Amygdala (tissue), 56 donors: ENCODE measurements at places on chromosomes 4 and X.

GRCh38 chr4:183304538-183304937, 15.5 kb downstream of the CLDN22 start:
- DNase-seq, result no peak

DNA sequence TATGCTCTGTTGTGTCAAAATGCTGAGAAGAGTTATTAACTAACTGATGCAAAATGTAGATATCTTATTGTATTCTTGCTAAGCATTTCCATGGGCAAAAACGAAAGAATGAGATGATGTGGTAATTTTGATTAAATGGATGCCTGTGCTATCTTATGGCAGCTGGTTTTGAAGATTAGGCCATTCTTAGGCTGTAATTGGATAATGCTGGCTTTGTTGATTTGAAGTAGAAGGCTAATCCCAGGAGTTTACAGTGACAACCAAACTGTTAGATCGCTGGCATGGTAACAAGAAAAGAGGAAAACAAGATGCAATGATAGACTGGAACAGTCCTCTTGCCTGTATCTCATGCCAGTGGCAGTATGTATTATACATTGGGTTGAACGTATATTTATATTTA, 74.1 kb upstream of the WDR44 start:
- no peak for DNase-seq

DNA sequence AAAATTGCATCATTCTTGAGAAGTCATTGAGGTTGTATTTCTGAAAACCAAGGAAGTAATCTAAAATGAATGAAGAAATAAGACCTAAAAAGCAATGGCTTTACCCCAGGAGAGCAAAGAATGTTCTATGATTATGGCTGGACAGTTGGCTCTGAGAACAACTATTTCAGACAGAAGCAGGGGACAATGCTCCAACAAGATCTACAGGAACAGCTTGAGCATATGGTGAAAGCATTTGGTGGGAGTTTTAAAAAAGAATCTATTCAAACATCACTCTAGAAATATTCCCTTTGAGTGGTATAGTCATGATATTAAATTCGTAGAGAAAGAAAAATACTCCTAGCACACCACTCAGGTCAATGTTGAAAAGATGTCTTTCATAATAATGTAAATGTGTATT, 26.7 kb downstream of the DYNLT3 start:
- no peak for DNase-seq

DNA sequence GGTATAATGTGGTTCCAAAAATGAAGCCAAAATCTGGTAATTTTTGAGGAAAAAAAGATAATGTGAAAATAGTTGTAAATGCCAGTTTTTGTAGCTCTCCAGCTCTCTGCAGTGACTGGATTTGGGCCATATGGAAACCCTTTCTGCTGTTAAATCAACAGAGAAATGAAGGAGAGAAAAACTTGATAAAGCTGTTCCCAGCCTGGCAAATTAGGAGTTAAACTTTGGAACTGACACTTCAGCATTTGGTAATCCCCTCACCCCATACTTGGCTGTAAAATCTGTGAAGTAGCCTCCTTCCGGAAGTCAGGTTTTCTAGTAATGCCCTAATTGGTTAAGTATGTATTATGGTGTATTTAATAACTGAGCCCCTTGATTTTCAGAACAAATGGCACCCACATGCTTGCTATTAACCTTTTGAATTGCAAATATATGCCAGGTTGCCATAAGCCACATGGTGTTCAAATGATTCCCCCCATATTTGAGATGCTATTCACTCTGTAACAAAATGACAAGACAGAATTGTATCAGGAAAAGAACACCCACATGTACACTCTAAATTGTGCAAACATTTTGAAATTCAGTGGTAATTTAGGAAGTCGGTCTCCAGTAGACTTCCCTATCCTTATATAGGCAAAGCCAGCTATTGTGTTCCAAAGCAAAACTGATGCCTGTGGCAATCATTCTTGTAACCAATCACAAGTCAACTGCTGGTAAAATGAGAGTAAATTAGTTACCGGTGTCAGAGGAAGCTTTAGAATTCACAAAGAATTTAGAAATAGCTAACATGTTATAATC, 96.3 kb upstream of the ADAMTS3 start:
- DNase-seq, result no peak

GRCh38 chrX:150869450-150869849, 29.0 kb downstream of the CD99L2 start:
- no peak for DNase-seq

DNA sequence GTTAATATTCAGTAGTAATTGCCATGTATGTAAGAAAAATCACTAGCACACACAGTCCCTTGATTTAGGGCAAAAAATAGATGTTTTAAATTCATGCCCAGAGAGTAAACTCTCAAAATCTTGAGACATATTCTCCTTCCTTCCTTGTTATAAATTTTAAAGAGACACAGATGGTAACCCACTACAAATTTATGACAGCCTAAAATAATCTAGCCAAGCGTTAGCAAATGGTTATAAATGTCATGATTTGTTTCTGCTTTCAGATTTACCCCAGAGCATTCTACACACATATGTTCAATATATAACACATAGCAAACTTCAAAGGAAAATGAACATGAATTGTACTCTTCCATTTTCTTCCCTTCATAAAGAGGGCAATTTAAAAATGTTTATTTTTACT, 540.3 kb downstream of the TLL1 start:
- DNase-seq, result no peak

DNA sequence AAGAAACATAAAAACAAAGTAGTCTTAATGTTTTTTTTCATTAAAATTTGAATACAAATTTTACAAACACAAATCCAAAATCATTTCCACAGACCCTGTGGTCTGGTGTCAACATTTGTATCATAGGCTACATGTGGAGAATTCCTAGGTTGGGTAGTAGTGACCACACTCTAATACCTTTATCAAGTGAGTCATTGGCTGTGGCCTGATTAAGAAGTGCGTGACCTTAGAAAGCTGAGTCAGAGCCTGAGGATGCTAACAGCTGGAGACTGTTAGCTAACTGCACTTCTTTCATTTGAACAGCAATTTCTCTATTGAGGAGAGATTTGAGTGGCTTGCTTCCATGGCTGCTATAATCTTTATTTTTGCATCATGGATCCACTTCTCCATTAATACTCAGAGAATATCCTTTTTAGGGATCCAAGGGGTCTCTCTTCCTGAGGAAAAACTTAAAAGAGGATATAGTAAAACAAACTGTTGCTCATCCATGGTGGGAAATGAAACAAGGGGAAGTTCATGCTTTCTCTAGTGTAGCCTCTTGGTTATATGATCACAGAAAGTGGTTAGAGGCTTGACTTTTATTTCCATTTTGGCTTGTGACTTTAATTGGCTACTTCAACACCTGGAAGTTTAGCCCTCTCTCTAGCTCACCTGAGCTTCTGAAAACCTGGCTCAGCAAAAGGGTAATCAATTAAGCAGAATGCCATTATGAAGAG, 335.8 kb downstream of the PABPC4L start:
- no peak for DNase-seq

- no peak for DNase-seq
Measured at GRCh38 chr4:31100536-31100935, 380.4 kb downstream of the PCDH7 start.

DNA sequence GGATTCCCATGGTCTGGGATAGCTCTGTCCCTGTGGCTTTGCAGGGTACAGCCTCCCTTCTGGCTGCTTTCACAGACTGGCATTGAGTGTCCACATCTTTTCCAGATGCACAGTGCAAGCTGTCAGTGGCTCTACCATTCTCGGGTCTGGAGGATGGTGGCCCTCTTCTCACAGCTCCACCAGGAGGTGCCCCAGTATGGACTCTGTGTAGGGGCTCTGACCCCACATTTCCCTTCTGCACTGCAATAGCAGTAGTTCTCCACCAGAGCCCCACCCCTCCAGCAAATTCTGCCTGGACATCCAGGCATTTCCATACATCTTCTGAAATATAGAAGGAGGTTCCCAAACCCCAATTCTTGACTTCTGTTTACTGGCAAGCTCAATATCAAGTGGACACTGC, 50.2 kb upstream of the GRID2 start:
- DNase-seq, result no peak
